Large intestine (tissue), 12 donors: ENCODE measurements at places on chromosomes 16 and 17. TPM values are rescaled to one million over a fixed set of nuclear protein-coding genes. Genes with fewer than 3 reads are reported as not detected.

DNA sequence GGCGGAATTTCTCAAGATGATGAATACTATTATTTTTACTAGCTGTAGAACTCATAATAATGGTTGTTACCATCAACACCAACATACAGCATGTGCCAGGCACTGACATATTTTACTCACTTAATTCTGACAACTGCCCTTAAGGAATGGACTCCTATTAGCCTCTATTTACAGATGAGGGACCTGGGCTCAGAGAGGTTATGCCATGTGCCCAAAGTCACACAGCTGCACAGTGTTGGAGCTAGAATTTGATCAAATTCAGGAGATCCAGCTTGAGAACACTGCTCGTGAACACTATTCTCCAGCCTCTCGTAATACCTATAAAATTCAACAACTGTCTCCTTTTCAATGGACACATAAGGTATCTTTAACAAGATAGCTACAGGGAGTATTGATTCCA is 97.2 kb downstream of the XYLT1 start:
- H3K27ac ChIP-seq, result no peak overlapping the region
- H3K4me3 ChIP-seq, result no peak overlapping the region
- no peaks in the 10 kb centered on the region for H3K27me3 ChIP-seq
- H3K36me3 ChIP-seq, result no peaks in the 10 kb centered on the region

Gene ZNF668
- polyA plus RNA-seq, result 5.4 TPM

Gene CBFA2T3
- 7.4 TPM for polyA plus RNA-seq

DNA sequence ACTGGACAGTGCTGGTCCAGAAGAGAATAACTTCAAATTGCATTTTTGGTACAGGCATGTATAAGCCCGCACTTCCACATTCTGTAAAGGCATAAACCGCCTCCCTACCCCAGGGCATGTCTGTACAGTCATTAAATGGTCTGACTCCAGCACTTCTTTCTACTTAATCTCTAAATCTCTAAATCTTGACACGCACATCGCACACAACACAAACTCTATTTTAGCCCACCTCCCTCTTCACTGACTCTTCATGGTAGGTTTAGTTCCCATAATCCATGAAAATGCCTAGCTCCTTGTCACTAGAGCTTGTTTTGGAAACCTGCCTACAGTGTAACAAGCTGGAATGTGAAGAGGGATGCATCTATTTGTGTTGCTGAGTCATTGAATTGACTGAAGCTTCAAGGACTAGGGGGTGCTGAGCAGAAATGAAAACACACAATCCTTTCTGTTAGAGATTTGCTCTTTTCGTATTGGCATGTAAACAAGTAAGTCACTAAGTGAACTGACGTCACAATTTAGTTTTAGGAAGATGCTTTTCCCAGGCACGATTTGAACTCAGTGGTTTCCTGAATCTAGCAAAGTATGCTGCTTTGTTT is 1.6 kb upstream of the DUSP14 start:
- no peaks in the 10 kb centered on the region for H3K36me3 ChIP-seq
- H3K27ac ChIP-seq, result peak overlapping the region; percentile 85
- H3K27me3 ChIP-seq, result no peaks in the 10 kb centered on the region
- H3K4me3 ChIP-seq, result peak overlapping the region; percentile 66
- peak; percentile 46 for DNase-seq

DNA sequence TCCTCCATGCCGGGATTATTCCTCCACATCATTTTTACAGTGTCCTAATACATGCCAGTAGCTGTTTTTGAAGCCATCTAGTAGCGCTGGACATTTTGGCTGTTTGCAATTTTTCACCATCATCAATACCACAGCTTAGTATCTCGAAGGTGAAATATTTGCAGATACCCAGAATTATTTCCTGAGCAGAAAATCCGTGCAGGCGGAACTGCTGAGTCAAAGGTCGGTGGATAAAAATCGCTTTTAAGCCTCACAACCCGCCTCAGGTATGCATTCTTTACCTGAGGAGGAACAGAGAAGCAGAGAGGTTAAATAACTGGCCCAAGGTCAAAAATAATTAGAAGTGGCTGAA is 584 bp upstream of the TNRC6A start:
- H3K4me1 ChIP-seq, result peaks cover 4% of the 10 kb centered on the region
- peak overlapping the region; percentile 94 for H3K27ac ChIP-seq
- H3K4me3 ChIP-seq, result peak overlapping the region; percentile 94
- no peaks in the 10 kb centered on the region for H3K27me3 ChIP-seq
- DNase-seq, result no peak
- peaks cover 11% of the 10 kb centered on the region for H3K36me3 ChIP-seq

GRCh38 chr16:24538756-24539294 is 541 bp upstream of the RBBP6 start:
- H3K27me3 ChIP-seq, result no peaks in the 10 kb centered on the region
- H3K4me1 ChIP-seq, result no peaks in the 10 kb centered on the region
- H3K4me3 ChIP-seq, result peak overlapping the region; percentile 69
- H3K36me3 ChIP-seq, result no peaks in the 10 kb centered on the region
- no peak for DNase-seq

GRCh38 chr16:89815639-89816348 is 653 bp downstream of the FANCA start:
- no peaks in the 10 kb centered on the region for H3K36me3 ChIP-seq
- no peak for DNase-seq
- H3K27me3 ChIP-seq, result no peaks in the 10 kb centered on the region
- H3K4me3 ChIP-seq, result peak overlapping the region; percentile 50
- H3K27ac ChIP-seq, result no peak overlapping the region
- peaks cover 18% of the 10 kb centered on the region for H3K4me1 ChIP-seq

DNA sequence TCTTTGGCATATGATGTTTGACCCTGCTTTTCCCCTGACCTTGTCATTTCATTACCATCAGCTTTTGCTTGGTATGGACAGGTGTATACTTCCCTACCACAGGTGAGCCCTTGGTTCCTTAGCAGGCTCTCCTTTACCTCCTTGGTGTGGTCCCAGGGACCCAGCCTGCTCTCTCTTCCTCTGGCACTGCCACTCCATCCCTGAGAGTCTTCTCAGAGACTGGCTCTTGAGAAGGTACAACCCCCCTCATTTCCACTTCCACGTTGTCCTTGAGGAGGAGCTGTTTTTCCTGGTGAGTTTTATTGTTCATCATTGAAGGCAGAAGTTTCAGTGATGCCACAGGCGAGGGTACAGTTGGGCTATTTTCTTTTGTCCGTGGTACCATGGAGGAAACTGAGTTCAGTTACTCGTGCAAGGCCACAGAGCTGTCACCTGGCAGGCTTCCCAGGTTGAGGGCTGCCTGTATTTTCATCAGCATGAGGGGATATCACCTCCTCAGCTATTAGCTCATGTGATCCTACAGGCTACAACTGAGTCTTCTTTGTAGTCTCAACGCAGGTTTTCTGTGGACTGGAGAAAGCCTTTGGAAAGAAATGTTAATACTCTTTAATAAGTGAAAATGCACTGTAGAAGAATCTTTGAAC is 52.3 kb downstream of the MSI2 start:
- H3K36me3 ChIP-seq, result peaks cover 2% of the 10 kb centered on the region
- H3K27me3 ChIP-seq, result no peaks in the 10 kb centered on the region
- no peak for DNase-seq
- H3K27ac ChIP-seq, result no peak overlapping the region
- peaks cover 26% of the 10 kb centered on the region for H3K4me1 ChIP-seq
- no peak overlapping the region for H3K4me3 ChIP-seq

DNA sequence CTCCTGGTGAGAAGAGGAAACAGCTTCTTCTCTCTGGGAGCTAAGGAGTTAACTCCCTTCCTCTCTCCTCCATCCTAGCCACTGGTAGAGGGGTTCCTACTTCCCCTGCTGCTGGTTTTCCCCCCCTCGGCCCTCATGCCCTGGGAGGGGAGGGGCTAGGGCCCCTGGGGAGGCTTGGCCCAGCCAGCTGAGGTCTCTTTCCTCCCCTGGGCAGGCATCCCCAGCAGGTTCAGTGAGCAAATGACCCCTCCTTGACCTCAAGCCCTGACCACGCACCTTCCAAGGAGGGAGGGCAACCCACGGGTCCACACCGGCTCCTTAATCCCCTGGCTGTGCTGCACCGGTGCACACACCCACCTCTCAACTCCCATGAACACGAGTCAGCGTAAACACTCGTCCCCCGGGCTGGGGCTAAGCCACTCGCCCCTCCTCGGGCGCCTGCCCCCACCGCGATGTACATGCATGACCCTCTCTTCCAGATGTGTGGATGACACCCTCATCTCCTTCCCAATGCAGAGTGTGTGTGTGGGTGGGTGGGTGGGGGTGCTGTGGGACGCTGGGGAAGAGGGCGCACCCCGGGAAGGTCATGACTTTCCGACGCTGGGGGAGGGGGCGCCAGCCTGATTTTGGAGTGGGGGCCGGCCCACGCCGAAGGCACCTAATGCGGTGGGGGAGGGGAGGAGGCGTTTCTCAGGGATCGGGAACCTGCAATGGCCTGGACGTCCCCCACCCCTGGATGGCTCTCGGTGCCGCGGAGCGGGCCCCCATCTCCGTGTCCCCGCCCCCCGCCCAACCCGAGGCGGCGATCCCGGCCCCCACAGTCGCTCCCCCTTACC is 33.7 kb downstream of the SRCIN1 start:
- H3K4me3 ChIP-seq, result peak overlapping the region; percentile 6
- H3K36me3 ChIP-seq, result no peaks in the 10 kb centered on the region
- peaks cover 85% of the 10 kb centered on the region for H3K27me3 ChIP-seq
- no peak for DNase-seq

- peaks cover 51% of the 10 kb centered on the region for H3K4me1 ChIP-seq
- DNase-seq, result peak; percentile 78
- H3K27me3 ChIP-seq, result no peaks in the 10 kb centered on the region
- H3K36me3 ChIP-seq, result no peaks in the 10 kb centered on the region
These were observed 8.4 kb downstream of the CCL16 start for GRCh38 chr17:35972945-35973332.

DNA sequence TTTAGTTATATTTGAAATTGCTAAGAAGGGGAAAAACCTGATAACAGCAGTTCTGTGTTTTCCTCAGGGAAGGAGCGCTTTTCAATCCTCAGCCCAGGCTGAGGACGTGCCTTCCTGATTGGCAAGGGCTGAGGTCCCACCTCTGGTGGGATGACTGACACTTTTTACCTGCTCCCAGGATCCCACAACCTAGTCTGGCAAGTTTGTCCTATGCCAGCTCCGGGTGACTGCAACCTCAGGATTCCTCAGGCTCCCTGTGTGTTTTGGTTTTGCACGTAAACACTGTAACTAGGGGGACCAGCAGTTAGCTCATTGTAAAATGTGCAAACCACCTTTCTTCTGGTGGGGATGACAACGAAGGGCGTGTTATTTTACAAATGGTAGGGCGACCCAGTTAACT is 7.5 kb downstream of the MARCHF10 start:
- no peak overlapping the region for H3K4me3 ChIP-seq
- H3K27ac ChIP-seq, result no peak overlapping the region
- no peak for DNase-seq
- H3K27me3 ChIP-seq, result peaks cover 6% of the 10 kb centered on the region
- H3K4me1 ChIP-seq, result no peaks in the 10 kb centered on the region

DNA sequence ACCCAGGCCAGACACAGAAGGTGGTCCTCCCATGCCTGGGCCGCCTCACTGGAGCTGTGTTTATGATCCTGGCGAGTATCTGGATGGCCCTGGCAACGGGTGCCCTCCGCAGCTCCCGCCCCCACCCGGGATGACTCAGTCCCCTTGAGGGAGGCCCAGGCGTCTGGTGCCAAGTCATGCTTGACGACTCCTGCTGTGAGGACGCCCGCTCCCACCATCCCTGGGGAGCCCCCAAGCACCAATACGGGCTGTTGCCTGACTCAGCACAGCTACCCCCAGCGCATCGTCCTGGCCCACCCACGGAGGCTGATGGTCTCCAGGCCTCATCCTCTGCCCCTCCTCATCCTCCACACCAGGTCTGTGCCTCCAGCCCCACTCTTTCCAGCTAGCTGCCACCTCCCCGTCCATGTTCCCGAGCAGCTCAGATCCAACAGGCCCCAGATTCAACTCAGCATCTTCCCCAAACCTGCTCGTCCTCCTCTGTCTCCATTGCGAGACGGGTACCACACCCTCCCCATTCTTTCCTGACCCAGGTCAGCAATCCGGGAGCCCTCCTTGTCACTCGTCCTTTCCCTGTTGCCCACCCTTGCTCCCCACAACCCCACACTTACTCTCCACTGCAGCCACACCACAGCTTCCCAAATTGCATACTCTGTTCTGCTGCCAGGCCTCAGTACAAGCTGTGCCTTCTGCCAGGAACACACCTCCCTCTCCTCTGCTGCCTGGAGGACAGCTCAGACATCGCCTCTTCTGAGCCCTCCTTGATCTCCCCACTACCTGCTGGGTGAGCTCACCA is 2.6 kb downstream of the CAMKK1 start:
- H3K36me3 ChIP-seq, result peaks cover 2% of the 10 kb centered on the region
- H3K4me1 ChIP-seq, result peaks cover 37% of the 10 kb centered on the region
- H3K27ac ChIP-seq, result no peak overlapping the region
- no peak overlapping the region for H3K4me3 ChIP-seq

Gene PITPNM3
- polyA plus RNA-seq, result 1.4 TPM

Gene AOC3
- 14.8 TPM for polyA plus RNA-seq

GRCh38 chr16:13959626-13960025 is 39.7 kb downstream of the ERCC4 start:
- H3K4me3 ChIP-seq, result no peak overlapping the region
- no peaks in the 10 kb centered on the region for H3K36me3 ChIP-seq
- DNase-seq, result no peak

Gene HIC1
- polyA plus RNA-seq, result 15.9 TPM

DNA sequence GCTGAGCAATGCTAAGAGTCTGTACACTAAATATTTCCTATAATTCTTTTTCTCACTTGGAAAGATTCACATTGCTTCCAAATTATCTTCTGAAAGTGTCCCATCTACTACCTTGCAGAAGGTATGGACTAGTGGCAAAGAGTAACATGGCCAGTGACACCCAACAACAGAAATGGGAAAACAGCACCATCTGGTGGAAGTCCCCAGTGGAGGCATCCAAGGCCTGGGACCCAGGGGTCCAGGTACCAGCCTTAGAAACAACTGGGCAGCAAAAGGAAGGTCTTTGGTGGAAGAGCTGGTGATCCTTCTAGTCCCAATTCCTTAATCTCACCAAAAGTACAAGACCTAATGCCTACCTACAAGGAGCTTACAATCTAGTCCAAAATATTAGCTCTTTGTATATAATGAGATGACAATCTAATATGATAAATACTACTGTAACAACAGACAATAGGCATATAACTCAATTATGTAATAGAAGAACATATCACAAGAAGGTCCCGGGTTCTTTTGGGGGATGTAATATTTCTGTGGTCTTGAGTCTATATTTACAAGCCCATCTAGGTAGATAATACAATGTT is 55.3 kb downstream of the SKAP1 start:
- H3K27me3 ChIP-seq, result peaks cover 8% of the 10 kb centered on the region
- H3K27ac ChIP-seq, result no peak overlapping the region
- peak; percentile 18 for DNase-seq
- no peak overlapping the region for H3K4me3 ChIP-seq

DNA sequence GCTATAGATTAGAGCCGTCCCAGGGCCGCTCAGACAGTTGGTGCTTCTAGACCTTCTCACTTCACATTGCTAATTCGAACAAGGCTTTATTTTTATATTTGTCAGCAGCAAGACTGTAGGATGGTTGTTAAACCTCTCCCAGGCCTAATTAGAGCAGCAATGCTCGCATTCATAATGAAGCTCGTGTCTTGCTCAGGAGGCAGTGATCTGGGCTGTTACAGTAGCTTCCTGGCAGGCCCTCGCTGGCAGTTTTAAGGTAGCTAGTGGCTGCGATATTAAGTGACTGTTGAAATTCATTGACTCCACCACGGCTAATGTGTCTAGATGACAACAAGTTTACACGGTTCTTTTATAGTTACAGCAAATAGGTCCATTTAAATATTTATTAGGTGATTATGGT is 23.2 kb upstream of the ANKFN1 start:
- DNase-seq, result no peak
- H3K4me1 ChIP-seq, result no peaks in the 10 kb centered on the region
- no peak overlapping the region for H3K27ac ChIP-seq
- H3K4me3 ChIP-seq, result no peak overlapping the region
- no peaks in the 10 kb centered on the region for H3K36me3 ChIP-seq
